Naive B cell (primary cell): ENCODE measurements at places on chromosomes 3 and 15.

DNA sequence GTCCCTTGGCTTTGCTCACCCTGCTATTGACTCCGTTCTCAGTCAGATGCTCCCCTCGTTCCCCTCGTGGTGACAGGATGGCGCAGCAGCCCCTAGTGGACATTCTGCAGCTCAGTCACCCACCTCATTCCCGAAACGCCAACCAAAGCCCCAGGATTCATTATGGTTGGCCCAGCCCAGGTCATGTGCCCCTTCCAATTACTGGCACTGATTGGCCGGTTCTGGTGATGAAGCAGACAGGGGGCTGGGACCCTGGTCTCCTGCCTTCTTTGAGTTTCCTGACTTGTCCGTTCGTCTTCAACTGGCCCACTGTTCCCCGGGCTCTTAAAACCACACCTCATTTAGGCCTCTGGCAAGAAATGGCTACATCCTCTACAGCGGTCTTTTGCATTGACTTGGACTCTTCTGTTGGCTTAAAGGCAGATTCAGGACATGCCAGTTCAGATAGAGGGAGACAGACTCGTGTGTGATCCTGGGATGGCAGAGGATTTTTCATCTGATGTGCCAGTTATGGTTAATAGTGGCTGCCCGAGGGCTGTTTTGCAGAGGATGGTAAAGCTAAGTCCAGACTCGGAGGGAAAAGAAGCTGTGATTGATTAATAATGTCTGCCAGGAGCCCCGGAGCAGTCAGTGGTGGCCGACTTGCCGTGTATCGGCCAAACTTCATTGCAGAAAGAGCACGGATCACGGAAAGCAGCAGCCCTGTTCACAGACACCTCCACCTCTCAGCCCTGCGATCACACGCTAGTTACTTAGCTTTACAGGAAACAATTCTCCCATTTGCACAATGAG lies 37.8 kb downstream of the LSM3 start:
- peak; percentile 28 for DNase-seq

DNA sequence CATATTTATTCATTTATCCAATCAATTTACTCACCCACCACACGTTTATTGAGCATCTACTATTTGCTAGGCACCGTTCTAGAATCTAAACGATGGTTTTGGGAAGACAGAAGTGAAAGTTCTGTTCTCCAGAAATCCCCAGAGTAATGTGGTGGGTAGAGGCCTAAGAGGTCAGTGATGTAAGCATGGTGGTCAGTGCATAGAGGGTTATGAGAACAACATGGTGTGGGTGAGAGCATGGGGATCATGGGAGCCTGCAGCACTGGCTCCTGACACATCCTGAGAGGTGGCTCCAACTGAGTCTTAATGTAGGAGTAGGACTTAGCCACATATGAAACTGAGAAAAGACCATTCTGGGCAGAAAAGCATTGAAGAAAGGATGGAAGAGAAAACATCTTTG lies 85.3 kb upstream of the TNFAIP8L3 start:
- DNase-seq, result no peak

DNA sequence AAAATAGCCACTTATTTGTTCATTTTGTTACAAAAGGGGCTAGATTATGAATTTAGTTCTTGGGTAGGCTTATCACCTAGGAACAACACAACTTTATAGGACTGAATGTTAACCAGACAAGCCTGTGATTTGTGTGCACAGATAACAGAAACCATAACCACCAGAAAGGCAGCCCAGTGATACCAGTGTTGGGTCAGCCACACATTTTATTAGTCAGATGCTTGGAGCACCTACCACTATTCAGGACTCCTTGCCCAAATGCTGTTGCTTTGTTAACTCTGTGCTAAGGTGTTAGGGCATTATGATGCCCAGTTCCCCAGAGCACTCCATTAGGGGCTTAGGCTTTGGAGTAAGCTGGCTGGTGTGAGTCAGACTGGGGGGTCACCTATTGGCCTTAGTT lies 22.5 kb downstream of the PLCL2 start:
- no peak for DNase-seq

- no peak for DNase-seq
These were observed 16.9 kb upstream of the RBPMS2 start for GRCh38 chr15:64792282-64792681.

GRCh38 chr15:70187331-70187730 lies 89.6 kb upstream of the TLE3 start:
- DNase-seq, result no peak

DNA sequence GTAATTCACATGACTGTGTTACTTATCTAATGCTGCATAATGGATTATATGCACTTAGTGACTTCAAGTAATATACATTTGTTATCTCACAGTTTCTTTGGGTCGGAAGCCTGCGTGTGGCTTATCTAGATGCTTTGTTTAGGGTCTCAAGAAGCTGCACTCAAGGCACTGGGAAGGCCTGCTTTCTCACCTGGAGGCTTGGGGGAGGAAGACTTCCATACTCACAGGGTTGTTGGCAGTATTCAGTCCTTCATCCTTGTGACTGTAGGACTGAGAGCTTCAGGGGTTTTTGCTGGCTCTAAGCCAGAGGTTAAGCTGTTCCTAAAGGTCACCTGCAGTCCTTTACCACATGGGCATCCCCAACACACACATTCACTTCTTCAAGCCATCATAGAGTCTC lies 22.6 kb downstream of the TAFA4 start:
- DNase-seq, result no peak

GRCh38 chr3:160049565-160049964 lies 60.9 kb downstream of the IL12A start:
- DNase-seq, result no peak

DNA sequence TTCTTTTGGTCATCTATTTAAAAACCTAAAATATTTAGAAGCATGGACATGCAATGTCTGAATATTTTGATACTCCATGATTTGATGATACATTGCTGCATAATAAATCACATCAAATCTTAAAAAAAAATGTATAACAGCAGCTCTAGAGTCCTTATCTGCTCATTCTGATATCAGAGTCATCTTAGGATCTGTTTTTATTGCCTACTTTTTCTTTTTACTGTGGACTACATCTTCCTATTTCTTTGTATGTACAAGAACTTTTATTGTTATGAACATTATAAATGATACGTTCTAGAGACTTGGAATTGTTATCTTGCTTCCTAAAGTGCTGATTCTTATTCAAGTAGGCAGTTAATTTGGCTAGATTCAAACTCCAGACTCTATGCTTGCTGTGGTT lies 72.7 kb downstream of the IQCH start:
- DNase-seq, result no peak

DNA sequence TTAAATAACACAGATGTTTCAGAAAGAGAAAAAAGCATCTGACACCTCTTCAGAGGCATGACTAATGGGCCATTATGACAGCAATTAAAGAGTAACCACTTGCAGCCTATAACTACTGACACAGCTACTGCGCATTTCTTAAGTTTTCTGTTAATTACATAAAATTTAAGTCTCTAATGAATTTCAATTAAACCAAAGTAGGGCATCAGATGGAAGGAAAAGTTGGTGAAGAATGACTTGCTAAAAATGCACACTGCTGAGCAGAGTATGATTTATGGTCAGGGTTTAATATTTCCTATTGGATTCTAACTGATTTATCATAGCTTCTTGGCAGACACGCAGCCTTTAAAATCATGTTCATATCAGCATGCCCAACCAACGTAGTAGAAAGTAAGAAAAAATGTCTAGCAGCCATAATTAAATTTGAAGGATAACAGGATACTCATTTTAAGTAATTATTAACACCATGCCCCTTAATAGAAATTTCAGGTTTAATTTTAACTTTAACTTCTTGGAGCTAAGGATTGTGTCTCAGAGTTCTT lies 140.0 kb downstream of the CBLB start:
- DNase-seq, result no peak

DNA sequence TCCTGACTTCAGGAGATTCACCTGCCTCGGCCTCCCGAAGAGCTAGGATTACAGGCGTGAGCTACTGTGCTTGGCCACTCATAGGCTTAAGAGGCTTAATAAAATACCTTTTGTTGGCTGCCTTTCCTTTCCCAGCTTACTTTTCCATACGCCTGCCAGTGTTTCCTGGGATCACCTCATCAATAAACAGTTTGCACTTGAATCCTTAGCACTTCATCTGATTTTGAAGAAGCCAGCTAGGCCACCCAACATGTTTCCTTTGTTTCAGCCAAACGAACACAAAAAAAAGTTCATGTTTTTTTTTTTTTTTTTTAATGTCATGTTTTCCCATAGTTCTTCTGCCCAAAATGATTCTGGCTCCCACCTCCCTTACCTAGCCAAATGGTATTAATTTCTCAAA lies 92.3 kb downstream of the RAP2B start:
- no peak for DNase-seq

DNA sequence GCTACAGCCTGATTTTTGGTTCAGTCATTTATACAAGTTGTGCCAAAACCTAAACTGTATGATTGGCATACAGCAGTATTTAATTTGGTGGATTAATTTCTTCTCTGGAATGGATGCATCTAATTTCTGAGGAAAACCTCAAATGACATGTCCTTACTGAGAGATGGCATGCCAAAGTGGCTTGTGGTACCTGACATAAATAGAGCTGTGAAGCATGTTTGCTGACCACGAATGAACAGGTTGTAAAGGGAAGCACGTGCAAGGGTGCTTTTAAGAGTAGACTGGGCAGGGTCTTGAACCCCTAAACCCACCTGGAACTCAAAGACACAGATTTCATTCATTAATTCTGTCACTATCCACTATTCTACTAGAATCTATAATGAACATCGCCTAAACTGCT lies 77.2 kb downstream of the TP63 start:
- no peak for DNase-seq

- DNase-seq, result no peak
These were observed 354.5 kb upstream of the SOX14 start for GRCh38 chr3:137409584-137409983.

DNA sequence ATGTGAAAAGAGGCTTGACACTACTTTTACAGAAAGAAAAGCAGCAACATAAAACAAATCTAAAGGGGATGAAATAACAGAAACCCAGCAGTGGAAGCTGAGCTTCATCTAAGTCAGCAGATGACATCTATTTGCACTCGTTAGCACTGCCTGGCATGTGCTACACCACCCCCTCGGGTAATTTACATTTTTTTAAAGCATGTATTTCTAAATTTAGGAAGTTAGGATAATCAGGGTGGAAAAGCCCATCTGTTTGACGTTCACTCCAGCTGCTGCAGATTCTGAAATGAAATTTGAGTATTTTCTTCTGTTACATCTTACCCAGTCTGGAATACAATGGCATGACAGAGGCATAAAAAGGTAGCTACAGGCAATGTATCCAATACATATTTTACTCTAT lies 20.7 kb downstream of the IGSF11 start:
- DNase-seq, result no peak

DNA sequence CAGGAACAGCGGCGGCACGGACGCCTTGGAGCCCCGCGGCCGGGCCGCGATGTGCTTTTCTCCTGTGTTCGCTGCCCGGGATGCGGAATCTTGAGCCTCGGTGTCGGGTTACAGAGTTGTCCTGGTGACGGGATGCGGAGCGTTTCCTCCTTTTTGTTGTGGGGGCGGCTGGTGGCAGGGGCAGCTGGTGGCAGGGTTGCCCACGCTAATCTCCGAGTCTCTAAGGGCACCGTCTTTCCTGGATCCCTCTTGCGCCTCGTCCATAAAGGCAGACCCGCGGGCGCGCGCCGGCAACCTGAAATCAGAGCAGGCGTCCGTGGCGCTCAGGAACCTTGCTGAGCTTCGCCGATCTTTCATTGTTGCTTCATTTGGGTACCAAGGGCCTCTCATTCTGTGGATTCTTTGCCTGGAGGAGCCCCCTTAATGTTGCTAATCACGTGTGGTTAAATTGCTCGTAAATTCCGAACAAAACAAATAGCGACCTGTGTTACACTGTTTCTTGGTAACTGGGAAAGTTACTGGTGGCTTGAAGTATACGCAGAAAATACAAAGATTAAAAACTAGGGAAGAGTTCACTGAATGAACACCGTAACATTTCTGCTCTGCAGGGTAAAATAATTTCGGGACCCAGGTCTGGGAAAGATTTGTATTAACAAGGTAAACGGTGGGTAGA lies 844 bp upstream of the PFN2 start:
- peak; percentile 33 for DNase-seq

GRCh38 chr3:126539558-126540250 lies 15.7 kb downstream of the CHST13 start:
- DNase-seq, result no peak

GRCh38 chr3:125245521-125245920 lies 33.0 kb upstream of the SLC12A8 start:
- DNase-seq, result no peak

DNA sequence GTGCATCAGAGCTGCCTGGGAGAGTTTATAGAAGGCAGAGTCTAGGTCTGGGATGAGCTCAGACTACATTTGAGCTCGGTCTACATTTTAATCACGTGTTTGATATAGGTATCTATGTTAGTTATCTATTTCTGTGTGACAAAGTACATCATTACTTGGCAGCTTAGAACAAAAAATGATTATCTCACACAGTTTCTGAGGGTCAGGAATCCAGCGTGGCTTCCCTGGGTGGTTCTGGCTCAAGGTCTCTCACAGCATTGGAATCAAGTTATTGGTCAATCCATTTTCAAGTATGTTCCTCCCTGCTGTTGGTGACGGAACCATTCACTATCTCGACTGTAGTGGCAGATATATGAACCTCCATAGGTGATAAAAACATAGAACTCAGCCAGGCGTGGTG lies 71.7 kb downstream of the ABHD5 start:
- DNase-seq, result no peak

GRCh38 chr15:83653639-83654378 lies at the start of gene ADAMTSL3:
Gene ADAMTSL3, plus strand, starts transcription at chr15:83654123. Its CDS starts 1,639 bp downstream, at chr15:83655762.
- no peak for DNase-seq

DNA sequence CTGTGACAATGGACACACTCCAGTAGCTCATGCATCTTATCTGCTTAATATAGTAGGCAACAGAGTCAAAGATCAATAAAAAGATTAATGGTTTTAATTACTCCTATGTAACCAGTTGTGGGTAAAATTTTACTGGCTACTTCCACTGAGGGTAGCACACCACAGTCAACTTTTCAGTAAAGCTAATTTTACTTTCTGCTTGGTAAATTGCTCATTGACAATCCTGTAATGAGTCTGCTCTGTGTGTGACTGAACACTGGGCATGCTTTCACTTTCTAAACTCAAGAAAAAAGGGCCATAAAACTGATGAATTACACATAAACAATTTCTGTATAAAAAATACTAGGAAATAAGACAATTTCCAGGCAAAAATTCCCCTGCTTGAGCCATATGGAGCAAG lies 838.3 kb downstream of the VGLL3 start:
- no peak for DNase-seq

DNA sequence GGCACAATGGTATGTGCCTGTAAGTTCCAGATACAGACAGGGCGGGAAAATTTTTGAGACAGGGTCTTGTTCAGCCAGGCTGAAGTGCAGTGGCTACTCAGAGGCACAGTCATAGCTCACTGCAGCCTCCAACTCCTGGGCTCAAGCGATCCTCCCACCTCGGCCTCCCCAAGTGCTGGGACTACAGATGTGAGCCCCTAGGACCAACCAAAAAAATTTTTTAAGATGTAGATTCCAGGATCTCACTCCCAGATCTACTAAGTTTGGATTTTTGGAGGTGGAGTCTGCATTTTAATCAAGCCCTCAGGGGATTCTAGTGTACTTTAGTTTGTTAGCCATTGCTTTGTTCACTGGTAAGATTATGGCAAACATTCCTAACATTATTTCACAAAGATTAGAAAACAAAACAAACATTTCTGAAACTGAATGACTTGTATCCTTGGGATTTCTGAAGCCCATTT lies 2.7 kb downstream of the LIPH start:
- DNase-seq, result no peak
